ENCODE measurements at places on chromosomes 1 and 21.

DNA sequence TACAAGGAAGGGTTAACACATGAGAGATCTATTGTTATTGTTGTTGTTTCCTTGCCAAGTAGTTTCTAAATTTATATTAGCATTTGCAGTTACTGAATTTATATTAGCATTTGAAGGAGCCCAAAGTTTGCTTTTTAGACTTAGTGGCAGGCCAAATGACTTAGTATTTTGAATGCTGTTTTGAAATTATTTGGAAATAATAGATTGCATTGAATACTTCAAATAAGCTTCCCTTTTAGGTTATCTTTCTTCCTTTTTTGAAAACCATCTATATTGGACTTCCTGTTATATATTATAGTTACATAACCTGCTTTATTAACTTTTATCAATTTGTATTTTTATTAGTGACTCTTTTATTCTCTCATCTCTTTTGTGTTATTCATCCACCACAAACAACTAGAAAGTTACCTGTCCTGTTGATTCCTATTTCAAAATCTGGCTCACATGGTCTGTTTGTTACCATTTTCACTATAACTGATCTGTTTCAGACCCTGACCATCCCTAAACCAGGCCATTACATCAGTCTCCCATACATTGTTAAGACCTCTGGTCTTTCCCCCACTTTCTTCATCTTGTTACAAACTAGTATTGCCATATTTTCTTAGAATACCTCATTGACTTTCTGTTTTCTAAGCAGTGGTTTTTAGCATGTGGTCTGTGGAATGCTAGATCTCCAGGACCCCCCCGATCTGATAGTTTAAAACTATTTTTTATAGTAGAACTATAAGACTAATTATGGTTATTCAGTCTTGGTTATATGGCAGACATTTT, 185.2 kb downstream of the RASAL2 start:
- DNase-seq, result no peak

GRCh38 chr21:26070822-26071425, 99.6 kb downstream of the APP start:
- peak; percentile 6 for DNase-seq

- DNase-seq, result no peak
These were observed 540 bp downstream of the CD55 start for GRCh38 chr1:207321790-207322645.

DNA sequence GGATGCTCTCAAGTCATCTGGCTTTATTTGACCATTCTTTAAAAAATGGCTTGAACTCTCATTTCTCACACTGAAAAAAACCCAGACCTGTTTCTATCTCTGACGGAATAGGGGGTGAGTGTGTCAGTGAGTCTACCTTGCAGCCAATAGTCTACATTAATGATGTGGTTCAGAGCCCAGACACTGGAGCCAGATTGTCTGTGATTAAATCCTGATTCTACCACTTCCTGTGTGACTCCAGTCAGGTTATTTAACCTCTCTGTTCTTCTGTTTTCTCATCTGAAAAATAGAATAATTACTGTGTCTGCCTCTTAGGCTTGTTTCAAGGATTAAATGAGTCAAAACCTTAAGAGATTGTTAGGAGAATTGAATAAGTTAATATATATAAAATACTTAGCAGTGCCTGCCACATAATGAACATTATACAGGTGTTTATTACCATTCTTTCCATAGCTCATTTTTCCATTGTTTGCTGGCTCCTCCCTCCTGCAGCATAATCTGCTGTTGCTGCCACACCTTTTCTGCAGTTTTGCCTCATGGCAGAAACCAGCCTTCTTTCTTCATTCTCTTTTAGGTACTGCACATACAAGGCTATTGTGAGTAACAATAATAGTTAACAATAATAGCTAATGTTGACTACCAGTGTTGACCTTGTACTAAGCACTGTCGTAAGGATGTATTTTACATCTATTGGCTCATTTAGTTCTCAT, 157.6 kb upstream of the IVNS1ABP start:
- no peak for DNase-seq

GRCh38 chr1:224497714-224498573, 63.3 kb upstream of the WDR26 start:
- peak; percentile 55 for DNase-seq

GRCh38 chr1:10909697-10910680, 102.5 kb upstream of the TARDBP start:
- DNase-seq, result peak; percentile 65

GRCh38 chr1:75472971-75473603, 137.8 kb downstream of the SLC44A5 start:
- no peak for DNase-seq

DNA sequence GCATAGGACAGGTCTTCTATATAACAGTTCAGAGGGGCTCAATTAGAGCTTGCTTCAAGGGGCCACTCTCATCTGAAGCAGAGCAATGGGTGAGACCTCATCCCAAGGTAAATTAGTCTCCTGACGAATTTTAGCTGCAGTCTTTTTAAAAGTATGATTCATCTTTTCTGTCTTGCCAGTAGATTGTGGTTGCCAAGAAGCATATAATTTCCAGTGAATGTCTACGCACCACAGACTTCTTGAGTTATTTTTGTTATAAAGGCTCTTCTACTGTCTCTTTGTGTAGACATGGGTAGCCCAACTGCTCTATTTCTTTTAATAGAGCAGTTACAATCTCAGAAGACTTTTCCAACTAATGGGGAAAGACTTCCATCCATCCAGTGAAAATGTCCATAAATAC, 108.9 kb upstream of the FMN2 start:
- DNase-seq, result no peak

DNA sequence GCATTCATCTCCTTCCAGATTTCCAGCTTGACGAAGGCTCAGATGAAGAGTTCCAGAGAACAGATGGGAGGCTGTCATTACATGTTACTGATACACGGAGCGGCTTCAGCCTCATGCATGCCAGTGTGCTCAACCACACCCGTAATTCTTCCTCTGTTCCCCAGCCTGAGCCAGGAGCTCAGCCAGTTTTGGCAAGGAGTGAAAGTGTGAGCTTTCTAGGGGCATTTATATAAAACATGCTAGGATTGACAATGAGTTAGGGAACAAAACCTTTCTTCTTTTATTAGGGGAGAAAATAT, 290.4 kb upstream of the PLXNA2 start:
- DNase-seq, result no peak

GRCh38 chr1:5580926-5581325, 411.3 kb downstream of the NPHP4 start:
- no peak for DNase-seq

- no peak for DNase-seq
These were observed 92.8 kb downstream of the CD247 start for GRCh38 chr1:167425482-167425881.

GRCh38 chr1:9340172-9340854, 47.6 kb downstream of the SPSB1 start:
- DNase-seq, result no peak

GRCh38 chr1:72650843-72651435, 368.6 kb upstream of the NEGR1 start:
- no peak for DNase-seq

GRCh38 chr1:39082811-39083576, 56.8 kb downstream of the NDUFS5 start:
- no peak for DNase-seq

GRCh38 chr1:184870319-184870718, 104.0 kb downstream of the NIBAN1 start:
- DNase-seq, result no peak

DNA sequence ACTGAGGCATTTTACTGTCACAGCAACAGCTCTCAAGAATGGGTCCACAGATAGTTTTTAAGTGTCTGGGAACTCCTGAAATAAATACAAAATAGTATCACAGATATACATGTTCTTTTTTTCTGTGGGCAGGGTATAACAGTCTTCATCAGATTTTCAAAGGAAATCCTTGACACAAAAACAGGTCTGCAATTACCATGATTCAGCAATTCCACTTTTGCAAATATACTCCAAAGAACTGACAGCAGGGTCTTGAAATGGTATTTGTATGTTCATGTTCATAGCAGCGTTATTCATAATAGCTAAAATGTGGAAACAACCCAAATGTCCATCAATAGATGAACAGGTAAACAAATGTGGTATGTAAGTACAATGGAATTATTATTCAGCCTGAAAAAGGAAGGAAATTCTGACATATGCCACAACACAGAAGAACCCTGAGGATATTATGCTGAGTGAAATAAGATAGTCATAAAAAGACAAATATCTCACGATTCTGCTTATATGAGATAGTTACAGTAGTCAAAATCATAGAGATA, 85.0 kb downstream of the EPS15 start:
- DNase-seq, result no peak

GRCh38 chr21:41581592-41582228, 73.8 kb upstream of the TMPRSS2 start:
- DNase-seq, result no peak
